ENCODE measurements at places on chromosomes 5 and 9.

- DNase-seq, result no peak
Measured at GRCh38 chr9:93698140-93698908, 121.9 kb downstream of the PHF2 start.

DNA sequence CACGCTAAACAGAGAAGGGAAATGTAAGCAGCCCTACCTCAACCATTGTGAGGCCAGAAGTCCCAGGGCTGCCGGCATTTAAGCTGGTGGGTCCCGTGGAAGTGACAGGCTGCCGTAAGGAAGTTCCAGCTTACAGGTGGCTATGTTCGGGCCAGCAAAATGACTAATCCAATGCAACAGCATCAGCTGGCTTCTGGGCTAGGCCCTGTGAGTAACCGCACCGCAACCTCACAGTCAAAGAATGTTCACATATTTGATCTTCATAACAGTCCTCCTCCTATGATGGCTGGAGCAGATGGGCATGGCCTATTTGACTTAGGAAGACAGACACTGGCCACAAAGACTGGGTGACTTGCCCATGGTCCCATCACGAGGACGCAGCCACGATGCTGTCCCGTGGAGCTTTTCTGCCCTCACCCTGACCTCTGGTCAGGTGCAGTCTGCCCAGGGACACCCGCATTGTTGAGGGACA is 88.2 kb downstream of the LIFR start:
- DNase-seq, result no peak

DNA sequence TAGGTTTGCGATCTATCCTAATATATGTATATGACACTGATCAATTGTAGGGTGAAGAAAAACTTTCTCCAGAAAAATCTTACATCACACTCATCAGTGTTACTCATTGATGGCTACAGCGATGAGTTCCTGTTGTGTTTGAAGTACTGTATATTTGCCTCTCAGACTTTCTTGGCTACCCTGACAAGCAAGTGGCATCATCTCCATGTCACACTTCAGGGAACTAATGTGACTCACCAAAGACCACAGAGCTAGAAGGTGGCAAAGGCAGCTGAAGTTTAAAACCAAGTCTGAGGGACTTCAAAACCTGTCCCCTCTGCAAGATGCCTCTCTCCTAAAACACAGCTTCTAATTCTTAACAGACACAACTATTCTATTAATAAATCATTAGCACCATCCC is 451.4 kb downstream of the CTNND2 start:
- no peak for DNase-seq

- peak; percentile 32 for DNase-seq
Measured at GRCh38 chr5:14665101-14665822, 744 bp downstream of the OTULIN start.

GRCh38 chr5:72815580-72816283 is 729 bp upstream of the TNPO1 start:
- no peak for DNase-seq

DNA sequence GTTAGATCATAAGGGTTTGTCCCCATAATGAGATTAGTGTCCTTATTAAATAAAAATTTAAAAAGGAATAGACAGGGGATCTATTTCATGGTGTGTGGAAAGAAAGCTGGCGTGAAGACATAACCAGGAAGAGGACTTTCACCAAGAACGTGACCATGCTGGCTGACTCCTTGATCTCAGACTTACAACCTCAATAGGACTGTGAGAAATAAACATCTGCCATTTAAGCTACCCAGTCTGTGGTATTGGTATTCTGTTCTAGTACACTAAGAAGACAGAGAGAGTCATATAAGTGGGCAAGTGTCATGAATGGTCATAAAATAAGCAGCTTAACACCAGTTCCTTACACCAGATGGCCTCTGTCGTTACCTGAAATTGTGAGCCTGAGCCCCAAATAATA is 259.4 kb upstream of the CCNG1 start:
- DNase-seq, result no peak

DNA sequence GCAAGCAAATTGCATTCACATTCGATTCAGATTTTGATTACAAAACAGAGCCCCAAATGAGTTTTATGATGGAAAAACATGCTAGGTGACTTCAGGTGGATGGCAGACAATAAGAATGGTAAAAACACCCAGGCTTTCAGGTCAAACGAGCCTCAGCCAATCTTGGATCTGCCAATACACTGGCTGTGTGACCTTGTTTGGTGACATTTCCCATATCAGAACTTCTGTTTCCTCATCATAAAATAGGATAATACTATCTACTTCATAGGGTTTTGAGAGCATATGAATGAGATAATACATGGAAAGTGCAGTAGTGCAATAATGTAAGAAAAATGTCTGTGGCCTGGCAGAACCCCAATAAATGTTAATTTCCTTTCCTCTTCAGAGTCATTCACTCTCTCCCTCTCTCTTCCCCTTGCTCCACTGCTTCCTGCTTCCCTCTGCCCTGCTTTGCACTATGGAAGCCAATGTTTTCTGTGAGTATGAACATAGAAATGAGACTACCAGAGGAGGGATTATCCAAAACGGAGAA is 54.7 kb downstream of the SH3RF2 start:
- no peak for DNase-seq

GRCh38 chr5:160048131-160048530 is 39.2 kb downstream of the TTC1 start:
- DNase-seq, result no peak

- DNase-seq, result no peak
Measured at GRCh38 chr5:115558388-115558956, 13.9 kb upstream of the FEM1C start.

DNA sequence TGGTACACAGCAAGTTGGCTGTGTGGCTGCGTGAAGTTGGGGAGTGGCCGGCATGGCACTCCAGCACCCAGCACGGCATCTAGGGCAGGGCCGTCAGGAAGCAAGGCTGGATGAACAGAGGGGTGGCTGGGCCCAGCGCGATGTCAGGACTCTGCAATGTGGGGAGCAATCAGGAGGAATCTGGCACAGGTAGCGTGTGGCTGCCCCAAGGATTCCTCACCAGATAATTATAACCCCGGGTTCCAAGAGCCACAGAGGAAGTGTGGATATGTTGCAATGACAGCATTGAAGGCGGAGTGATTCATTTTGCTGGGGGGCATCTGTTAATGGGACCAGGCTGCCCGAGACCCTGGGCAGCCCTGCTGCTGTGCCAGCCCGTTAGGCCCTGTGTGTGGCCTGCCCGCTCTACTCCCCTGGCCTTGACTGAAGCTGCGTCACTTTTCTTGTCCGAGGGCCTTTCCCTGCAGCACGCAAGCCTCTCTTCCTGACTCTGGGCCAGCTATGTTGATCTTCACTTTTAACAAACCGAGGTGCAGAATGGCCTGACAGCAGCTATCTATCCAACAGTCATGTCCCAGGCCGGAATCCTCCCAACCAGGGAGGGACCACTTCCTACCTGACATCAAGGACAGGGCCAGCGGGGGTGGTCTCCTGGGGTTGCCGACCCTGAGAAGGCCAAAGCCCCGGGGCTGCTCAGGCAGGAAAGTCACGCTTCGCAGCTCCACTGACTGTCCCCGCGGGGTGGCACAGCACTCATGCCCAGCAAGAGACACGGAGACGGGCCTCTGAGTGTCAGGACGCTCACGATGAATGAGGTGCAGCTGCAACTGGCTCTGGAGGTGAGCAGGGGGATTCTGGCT is 118.0 kb upstream of the PHYKPL start:
- no peak for DNase-seq

- DNase-seq, result no peak
Measured at GRCh38 chr9:135047521-135047920, 39.9 kb upstream of the OLFM1 start.

- DNase-seq, result no peak
Measured at GRCh38 chr5:27318701-27319100, 280.3 kb upstream of the CDH9 start.

GRCh38 chr9:125651576-125652232 is 55.3 kb downstream of the MAPKAP1 start:
- DNase-seq, result no peak

DNA sequence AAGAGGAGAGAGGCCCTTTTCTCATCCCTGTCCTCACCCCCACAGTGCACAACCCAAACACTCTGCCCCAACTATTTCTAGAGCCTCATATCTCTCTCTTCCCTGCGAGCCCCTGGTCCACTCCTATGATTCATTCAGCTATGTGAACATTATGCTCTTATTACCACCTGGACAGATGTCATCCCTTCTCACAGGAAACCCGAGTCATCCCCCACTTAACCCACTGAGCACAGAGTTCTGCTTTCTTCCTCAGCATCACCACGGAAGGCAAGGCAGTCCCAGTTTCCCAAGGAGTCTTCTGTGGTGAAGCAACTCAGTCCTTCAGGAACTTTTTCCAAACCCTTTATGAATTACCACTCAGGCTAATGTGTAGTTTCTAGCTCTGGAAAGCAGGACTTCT is 1.3 kb downstream of the DNAI1 start:
- no peak for DNase-seq

DNA sequence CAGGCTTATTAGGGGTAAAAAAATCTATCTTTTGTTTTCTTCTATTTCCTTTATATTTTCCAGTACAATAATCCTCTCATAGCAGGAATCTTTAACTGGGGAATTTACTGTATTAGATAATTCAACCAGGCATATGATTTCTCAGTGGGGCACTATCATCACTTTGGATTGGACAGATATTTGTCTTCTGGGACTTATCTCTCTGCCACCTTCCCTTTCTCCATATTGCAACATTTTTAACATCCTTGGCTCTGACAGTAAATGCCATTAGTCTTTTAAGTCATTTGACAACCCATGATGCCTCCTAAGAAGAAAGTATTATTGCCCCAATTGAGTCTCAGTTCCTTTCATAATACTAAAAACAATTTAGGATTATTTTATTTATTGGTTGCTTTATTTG is 304.1 kb downstream of the FGF10 start:
- DNase-seq, result no peak

DNA sequence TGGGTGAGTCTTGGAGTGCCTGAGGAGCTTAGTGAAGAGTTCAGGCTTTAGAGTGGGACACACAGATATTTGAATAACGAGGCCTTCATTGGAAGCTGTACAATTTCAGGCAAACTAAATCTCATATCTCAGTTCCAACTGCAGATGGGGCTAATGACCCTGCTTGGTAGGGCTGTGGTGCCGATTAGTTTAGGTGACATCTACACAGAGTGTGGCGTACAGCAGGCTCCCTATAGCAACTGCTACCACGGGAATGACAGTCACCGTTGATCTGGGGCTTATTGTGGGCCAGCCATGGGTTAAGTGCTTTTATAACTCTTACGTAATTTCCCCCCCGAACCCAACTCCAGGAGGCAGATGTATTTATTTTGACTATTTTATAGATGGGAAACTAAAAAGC is 70.8 kb downstream of the FAT2 start:
- DNase-seq, result no peak

DNA sequence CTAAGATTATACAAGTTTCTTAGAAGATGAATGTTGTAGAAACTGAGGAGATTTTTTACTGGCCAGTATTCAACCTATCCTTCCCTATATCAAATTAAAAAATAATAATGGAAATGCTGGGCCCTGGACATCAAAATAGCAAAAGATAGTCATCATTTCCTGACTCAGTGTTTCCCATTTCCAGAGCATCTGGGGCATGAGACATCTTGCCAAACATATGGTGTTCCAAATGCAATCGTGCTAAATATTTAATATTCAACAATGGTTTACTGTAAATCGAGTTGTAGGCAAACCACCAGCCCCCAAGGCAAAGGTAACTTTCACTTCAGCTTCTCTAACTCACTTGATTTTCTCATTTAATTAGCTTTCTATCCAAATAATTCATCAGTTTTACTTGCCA is 152.9 kb downstream of the FRMD3 start:
- no peak for DNase-seq

GRCh38 chr9:76575761-76576160 is 116.8 kb downstream of the GCNT1 start:
- no peak for DNase-seq

DNA sequence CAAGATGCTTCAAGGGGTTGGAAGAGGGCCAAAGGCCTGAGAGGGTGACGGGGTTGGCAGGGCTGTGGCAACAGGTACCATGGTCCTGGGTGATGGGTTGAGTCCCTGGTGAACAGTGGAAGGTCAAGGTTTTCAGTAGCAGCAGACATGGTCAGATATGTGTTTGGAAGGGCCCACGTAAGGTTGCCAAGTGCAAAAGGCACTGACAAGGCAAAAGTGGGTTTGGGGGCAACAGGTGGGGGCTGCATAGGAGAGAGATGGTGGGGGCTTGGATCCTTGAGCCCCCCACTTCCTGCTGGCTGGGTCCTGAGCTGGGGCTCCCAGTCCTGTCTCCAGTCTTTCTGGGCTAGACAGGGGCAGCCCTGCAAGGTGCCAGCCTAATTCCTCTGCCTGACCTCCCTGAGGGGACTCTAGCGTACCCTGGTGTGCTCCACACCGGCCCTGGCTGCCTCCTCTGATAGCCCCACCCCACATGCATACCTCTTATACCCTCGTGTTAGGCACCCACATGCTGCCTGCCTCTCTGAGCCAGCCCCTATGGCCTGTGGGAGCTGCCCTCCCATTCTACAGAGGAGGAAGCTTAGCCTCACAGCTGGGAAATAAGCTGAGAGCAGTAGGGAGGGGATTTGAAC is 20.9 kb upstream of the NSD1 start:
- no peak for DNase-seq

- DNase-seq, result no peak
Measured at GRCh38 chr9:130036099-130036498, 6.9 kb downstream of the FNBP1 start.

DNA sequence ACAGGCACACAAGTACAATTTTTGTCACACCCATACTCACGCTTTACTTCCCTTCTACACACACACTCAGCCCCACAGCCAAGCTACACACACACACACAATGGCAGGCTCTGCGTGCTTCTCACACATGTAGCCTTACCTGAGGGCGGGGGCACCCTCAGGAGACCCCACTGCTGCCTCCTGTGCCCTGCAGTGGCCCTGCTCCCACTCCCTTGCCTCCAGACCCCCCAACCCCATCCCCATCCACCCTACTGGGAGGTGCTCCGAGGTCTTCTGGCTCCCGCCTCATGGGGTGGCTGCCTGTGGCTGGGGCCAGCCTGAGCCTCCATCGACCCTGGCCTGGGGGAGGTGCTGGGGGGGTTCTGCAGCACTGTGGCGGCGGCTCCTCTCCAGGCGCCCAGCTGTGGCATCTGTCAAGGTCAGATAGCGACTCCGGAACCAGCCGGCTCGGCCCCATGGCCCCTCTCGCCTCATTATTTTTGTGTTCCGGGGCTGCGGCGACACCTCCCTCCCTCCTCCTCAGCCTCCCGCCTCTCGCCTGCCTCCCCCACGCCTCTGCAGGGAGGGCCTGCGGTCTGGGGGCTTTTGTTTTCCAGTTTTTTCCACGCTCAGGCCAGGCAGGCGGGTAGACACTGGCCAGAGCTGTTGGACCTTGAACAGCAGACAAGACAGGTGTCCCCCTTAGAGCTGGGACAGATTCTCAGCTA is 21.7 kb downstream of the CXXC5 start:
- DNase-seq, result no peak

- no peak for DNase-seq
Measured at GRCh38 chr5:158026304-158027031, 167.5 kb upstream of the CLINT1 start.
